Activated CD8-positive, alpha-beta T cell treated with anti-CD3 and anti-CD28 coated beads for 36 hours (primary cell): ENCODE measurements at places on chromosomes 2 and 18. TPM values are rescaled to one million over a fixed set of nuclear protein-coding genes. Genes with fewer than 3 reads are reported as not detected.

- peak overlapping the region; percentile 95 for H3K4me3 ChIP-seq
- peaks cover 66% of the 10 kb centered on the region for H3K4me1 ChIP-seq
- peaks cover 72% of the 10 kb centered on the region for H3K36me3 ChIP-seq
- H3K27ac ChIP-seq, result peak overlapping the region; percentile 92
Measured at GRCh38 chr2:201127152-201127511, 11.2 kb downstream of the CFLAR start.

GKN1 gene
- not detected for total RNA-seq

GNLY gene
- total RNA-seq, result 52.6 TPM

GRCh38 chr2:64910972-64911433, 78.2 kb upstream of the SLC1A4 start:
- H3K36me3 ChIP-seq, result no peaks in the 10 kb centered on the region
- H3K4me1 ChIP-seq, result peaks cover 17% of the 10 kb centered on the region
- H3K4me3 ChIP-seq, result no peak overlapping the region
- H3K27ac ChIP-seq, result peak overlapping the region; percentile 61
- DNase-seq, result peak; percentile 49
- peaks cover 2% of the 10 kb centered on the region for H3K27me3 ChIP-seq

DNA sequence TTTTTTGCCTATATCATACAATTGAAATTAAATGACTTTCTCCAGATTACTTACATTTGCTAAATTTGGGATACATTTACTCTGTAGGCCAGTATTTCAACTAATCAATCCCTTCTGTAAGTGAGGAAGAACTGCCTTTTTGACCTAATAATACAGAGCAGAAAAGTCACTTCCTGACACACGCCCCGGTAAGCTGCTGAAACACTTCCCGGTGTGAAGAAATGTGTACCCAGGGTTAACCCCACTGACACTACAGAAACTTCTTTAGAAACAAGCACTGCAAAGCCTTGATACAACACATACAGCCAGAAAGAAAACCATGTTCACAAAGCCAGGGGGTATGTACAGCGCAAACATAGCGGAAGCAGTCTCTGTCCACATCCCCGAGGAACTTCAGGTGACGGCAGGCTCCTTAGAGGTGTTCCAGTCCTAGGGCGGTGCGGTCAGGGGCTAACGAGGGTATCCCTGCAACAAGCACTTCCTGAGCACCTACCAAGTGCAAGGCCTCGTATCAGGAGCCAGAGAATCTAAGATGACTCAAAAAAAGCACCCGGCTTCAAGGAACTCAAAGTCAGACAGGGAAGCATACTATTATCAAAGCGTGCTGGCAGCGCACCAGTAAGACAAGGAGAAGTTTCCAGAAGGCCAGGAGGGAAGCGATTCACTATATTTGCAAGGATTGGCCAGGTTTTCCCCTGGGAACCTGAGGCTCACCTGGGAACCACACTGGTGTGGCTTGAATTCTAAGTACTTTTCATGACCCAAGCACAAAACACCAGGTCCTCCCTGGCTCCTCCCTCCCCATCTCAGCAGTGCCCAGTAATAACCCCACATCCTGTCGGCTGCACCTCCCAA, 46.6 kb downstream of the ZNF516 start:
- no peaks in the 10 kb centered on the region for H3K36me3 ChIP-seq
- peaks cover 5% of the 10 kb centered on the region for H3K27me3 ChIP-seq
- no peak overlapping the region for H3K4me3 ChIP-seq
- H3K27ac ChIP-seq, result no peak overlapping the region
- H3K4me1 ChIP-seq, result peaks cover 46% of the 10 kb centered on the region
- DNase-seq, result no peak
